ENCODE measurements at places on chromosomes 4 and X.

GRCh38 chr4:169376421-169376820, 105.7 kb upstream of the SH3RF1 start:
- DNase-seq = no peak

- no peak for DNase-seq
These were observed 128.4 kb downstream of the SH3RF1 start for GRCh38 chr4:169142391-169142790.

- DNase-seq = no peak
These were observed 39.3 kb downstream of the SYNPO2 start for GRCh38 chr4:118927974-118928373.

DNA sequence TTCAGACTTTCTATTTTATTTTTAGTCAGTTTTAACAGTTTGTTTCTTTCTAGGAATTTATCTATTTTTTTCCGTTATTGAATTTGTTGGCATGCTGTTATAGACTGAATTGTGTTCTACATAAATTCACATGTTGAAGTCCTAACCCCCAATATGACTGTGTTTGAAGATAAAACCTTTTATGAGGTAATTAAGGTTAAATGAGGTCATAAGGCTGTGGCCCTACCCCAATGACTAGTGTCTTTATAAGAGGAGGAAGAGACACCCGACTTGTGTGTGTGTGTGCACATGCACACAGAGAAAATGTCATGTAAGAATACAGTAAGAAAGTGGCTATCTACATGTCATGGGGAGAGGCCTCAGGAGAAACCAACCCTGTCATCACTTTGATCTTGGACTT, 146.3 kb downstream of the BRWD3 start:
- no peak for DNase-seq

DNA sequence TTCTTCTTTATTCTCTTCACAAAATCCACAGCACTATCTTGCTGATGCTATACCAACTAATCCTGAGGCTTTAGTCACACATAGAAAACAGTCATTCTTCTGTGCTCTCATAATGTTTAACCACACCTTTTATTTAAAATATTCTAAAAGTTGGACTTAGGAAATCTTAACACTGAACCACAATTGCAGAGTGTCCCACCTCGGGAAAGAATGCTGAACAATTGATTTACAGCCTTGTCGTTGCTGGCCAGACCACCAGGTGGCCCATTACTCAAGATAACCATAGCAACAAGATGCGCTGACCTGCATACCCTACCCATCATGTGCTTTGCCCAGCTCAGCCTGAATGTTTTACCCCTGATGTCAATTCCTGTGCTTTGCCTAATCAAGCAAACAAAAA, 100.8 kb downstream of the ARSJ start:
- DNase-seq = no peak

DNA sequence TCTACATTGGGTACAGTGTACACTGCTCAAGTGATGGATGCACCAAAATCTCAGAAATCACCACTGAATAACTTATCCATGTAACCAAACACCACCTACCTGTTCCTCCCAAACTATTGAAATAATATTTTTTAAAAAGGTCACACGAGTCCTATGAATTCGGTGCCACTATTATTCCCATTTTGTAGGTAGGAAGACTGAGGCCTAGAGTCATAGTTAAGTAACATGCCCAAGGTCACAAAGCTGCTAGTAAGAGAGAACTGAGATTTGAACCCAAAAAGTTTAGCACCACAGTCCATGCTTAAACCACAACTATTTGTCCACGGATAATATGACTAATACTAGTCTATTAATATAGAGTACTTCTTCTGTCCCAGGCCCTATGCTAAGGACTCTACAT, 2.7 kb downstream of the ARHGEF6 start:
- no peak for DNase-seq

- no peak for DNase-seq
These were observed 258.4 kb downstream of the PPARGC1A start for GRCh38 chr4:23631255-23631950.

GRCh38 chr4:78551420-78552351, at the start of gene ANXA3:
ANXA3 (plus strand) TSS chr4:78551770; CDS start chr4:78554474, 2,704 bp downstream.
- DNase-seq = no peak

- no peak for DNase-seq
These were observed 298.8 kb downstream of the TEX13A start for GRCh38 chrX:104921584-104922205.

- DNase-seq = no peak
These were observed 124.3 kb upstream of the MAMLD1 start for GRCh38 chrX:150238632-150239382.

DNA sequence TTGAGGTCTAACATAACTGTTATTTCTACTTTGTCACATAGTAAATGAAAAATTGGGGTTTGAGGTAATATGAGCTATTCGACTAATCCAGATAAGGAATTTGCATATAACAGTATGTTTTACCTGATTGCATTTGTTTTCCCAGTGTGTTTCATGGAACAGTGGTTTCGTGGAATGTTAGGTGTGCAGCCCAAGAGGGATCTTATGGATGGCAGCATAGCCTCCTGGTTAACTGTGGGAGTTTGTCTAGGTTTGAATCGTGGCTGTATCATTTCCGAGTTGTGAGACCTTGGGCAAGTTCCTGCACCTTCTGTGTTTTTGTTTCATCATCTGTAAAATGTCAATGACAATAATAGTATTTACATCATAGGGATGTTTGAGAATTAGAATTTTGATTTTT, 7.9 kb downstream of the BMPR1B start:
- no peak for DNase-seq

DNA sequence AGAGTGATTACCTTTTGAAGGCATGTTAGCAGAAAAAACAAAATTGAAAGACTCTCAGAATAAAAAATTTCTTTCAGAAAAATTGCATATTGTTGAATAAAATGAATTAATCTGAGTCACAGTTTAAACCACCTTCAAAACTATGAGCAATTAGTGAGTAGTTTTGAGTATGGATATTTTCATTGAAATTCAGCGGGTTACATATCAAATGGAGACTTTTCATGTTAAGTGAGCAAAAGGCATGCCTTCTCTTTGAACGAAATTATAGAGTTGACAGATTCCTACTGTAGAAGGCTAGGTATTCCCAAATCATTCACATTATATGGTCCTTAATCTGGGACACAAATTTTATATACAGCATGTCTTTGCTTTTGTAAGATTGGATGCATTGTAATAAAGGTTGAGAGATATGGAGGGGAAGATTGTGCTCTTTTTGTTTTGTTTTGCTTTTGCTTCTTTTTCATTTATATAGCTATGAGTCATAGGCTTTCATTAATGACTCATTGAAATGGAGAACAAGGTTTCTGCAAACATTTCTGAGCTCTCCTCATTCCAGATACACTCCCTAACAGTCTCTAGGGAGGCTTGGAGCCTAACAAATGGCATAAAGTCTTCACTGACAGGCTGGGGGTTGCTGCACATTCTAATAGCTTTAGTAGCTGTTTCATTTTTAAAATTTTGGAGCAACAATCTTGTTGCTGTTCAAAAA, 21.6 kb downstream of the PCDH18 start:
- no peak for DNase-seq

GRCh38 chrX:25241461-25241860, 225.7 kb upstream of the ARX start:
- DNase-seq = no peak

GRCh38 chr4:138561906-138562305, 319.8 kb upstream of the SLC7A11 start:
- no peak for DNase-seq

GRCh38 chrX:65537229-65537628, 2.6 kb upstream of the LAS1L start:
- no peak for DNase-seq

DNA sequence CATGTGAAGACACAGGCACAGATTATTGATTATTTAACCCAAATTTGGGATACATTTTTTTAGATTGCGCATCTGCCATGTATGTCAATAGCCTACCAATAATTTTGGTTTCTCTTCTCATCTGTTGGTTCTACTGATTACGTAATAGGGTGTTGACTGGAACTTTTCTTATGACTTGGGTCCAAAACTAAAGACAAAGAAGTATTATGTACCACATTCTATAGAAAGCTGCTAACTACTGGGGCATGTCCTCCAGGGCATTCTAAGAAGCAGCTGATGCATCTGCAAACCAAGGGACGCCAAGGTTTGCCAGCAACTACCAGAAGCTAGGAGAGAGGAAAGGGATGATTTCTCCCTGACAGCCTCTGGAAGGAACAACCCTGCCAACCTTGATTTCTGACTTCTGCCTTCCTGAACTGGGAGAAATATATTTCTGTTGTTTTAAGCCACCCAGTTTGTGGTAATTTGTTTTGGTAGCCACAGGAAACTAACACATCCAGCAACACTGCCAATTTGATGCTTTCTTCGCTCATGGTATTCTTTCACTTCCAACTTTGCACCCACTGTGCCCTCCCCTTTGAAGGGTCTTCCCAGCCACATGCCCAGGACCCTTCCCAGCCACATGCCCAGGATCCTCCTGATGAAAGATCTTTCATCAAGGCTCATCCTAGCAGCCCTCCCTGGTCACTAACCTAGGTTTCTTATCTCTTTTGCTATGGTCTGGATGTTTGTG, 15.9 kb upstream of the TLR1 start:
- no peak for DNase-seq

DNA sequence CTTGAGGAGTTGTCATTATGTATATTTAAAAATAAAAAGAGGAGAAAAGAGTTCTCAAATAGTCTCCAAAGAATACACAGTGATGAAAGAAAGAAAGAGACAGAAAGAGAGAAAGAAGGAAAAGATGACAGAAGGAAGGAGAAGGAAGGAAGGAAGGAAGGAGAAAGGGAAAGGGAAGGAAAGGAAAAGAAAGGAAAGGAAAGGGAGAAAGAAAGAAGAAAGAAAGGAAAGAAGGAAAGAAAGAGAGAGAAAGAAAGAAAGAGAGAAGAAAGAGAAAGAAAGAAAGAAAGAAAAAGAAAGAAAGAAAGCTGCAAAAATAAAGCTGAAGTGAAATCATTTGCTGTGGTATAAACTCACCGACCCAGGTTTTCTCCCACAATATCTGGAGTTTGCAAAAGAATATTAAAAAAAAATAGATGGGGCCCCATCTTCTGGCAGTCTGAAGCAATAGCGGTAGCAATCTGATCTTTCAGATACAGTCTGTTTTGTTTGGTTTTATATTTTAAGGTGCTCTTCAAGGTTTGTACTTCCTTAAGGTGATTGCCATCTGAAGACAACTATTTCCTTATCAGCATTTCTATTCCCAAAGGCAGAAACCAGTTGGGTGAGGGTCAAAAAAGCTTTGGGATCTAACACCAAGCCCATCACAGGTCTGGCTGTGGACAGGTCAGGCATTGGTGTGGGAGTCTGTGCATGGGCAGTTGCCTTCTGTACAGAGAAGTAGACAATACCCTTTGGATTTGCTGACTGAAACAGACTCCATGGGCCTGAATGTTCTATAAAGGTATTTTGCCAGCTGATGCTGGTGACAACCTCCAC, 160.4 kb downstream of the CPEB2 start:
- DNase-seq = peak; percentile 54

GRCh38 chr4:145041378-145041777, 56.6 kb downstream of the ANAPC10 start:
- no peak for DNase-seq

GRCh38 chr4:4603592-4603991, 61.7 kb upstream of the STX18 start:
- DNase-seq = no peak

DNA sequence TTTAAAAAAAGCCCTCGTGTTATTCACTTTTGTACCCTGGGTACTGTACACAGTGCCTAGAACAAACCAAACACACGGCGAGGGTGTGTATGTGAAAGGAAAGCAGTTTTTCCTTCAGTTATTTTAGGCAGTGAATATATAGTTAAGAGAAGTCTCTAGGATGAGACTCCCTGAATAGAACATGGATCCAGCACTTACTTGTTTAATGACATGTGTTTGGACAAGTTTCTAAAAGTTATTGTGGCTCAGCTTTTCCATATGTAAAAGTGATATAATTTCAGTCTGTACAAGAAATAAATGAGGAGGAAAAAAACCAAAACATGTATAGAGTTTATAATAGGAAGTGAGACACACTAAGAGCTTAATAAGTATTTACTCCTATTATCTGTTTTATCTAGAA, 273.2 kb downstream of the ADGRL3 start:
- no peak for DNase-seq

DNA sequence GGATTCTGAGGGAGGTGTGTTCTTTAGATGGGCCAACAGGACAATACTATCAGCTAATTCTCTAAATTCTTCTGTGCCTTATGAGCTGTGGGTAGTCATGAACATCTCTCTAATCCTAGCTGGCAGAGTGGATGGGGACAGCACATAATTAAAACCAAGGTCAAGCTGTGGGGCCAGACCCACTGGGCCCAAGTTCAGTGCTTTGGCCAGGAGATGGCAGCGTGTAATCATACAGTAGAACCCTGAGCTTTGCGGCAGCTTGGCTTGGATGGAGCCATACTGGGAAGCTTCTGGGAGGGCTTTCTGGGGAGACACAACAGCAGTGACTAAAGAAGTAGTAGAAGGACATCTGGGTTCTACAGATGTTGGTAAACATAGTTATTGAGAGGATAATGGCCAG, 140.3 kb upstream of the CXCL13 start:
- no peak for DNase-seq

DNA sequence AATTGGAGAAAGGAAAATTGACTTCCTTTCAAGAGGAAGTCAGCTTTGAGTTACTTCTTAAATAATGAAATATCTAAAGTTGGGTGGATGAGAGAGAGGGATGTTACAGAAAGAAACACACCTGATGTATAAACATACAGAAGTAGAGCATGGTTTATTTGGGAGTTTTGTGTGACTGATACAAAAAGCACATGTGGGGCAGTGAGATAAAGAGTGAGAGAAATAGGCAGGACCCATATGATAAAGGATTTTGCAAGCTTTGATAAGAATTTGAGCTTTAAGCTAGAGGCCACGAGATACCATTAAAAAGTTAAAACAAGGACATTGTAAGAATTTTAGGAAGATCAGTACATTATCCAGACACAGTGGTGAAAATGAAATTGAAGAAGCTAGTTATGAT, 263.3 kb upstream of the GPRIN3 start:
- no peak for DNase-seq

GRCh38 chrX:115138040-115138439, 51.2 kb upstream of the RBMXL3 start:
- no peak for DNase-seq

- DNase-seq = peak; percentile 13
These were observed 90.8 kb upstream of the NPFFR2 start for GRCh38 chr4:71941001-71941400.

GRCh38 chr4:105210916-105211315, 64.2 kb downstream of the TET2 start:
- DNase-seq = no peak

- DNase-seq = no peak
These were observed 326.4 kb downstream of the TENM3 start for GRCh38 chr4:182569561-182569960.

GRCh38 chrX:35380808-35381700, 417.1 kb upstream of the MAGEB16 start:
- DNase-seq = no peak

GRCh38 chr4:7735961-7736360, 203.7 kb downstream of the AFAP1 start:
- no peak for DNase-seq

DNA sequence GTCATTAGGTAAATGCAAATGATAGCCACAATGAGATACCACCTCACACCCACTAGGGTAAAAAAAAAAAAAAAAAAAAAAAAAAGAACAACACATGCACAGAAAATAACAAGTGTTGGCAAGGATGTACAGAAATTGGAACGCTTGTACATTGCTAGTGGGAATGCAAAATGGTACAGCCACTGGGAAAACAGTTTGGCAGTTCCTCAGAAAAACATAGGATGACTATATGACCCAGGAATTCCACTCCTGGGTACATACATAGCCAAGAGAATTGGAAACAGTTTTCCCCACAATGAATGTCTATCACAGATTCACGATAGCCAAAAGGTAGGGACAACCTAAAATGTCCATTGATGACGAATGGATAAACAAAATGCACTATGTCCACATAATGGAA, 161.3 kb upstream of the MAMLD1 start:
- DNase-seq = no peak

All from AML-193 (cell line).